Fibroblast of skin of scalp (primary cell): ENCODE measurements at places on chromosomes 12 and 14.

GRCh38 chr14:95255013-95255412, 64.7 kb downstream of the CLMN start:
- DNase-seq, result no peak

GRCh38 chr12:1562813-1563407, 31.5 kb downstream of the FBXL14 start:
- DNase-seq, result peak; percentile 63

GRCh38 chr12:31205054-31205453, 120.9 kb downstream of the SINHCAF start:
- DNase-seq, result peak; percentile 59

- DNase-seq, result peak; percentile 10
Measured at GRCh38 chr12:98896938-98897337, 251.8 kb downstream of the APAF1 start.

DNA sequence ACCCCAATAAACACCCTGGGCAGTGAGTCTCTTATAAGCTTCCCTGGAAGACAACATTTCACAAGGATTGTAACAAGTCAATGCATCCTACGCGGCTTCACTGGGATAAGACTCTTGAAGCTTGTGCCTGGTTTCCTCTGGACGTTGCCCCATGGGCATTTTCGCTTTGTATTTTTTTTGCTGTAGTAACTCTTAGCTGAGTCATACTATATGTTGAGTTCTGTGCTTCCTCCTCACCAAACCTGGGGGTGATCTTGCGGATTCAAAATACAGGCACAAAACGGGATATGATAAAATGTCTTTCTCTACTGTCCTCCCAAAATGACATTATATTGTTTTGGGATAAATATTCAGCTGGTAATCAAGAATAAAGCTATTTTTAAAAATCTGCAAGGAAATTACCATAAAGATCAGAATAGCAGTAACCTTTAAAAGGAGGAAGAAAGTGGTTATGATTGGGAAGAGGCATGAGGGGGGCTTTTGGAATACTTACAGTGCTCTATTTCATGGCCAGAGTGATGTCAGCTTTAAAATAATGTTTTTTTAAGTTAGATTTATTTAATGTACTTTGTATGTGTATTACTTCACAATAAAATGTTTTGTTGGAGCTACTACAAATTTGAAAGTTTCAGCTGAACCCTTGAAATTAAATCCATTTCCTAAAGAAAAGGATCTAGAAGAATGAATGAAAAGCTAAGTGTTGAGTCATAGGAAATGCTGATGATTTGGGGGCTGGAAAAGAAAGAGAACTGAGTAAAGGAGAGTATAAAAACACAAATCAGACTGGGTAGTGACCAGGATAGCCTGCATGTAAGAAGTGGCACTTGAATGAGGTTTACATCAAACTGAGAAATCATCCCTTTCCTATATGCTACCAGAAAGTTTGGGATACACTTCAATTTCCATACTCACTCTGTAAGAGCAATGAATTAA, 14.7 kb downstream of the BTBD7 start:
- DNase-seq, result peak; percentile 43

GRCh38 chr14:91946622-91947474, 646 bp downstream of the FBLN5 start:
- DNase-seq, result peak; percentile 42
